Left kidney (tissue), 8 donors: ENCODE measurements at places on chromosomes 12 and 14. TPM values are rescaled to one million over a fixed set of nuclear protein-coding genes. Genes with fewer than 3 reads are reported as not detected.

PA2G4 gene
- polyA plus RNA-seq = 164 TPM

RAPGEF3 gene
- 61.2 TPM for polyA plus RNA-seq

RERG gene
- 34.5 TPM for polyA plus RNA-seq

KRT6A gene
- not detected for polyA plus RNA-seq

ZC3H10 gene
- 5.8 TPM for polyA plus RNA-seq

- DNase-seq = peak; percentile 45
Measured at GRCh38 chr12:46266382-46266791, 2.5 kb downstream of the SLC38A1 start.

DNA sequence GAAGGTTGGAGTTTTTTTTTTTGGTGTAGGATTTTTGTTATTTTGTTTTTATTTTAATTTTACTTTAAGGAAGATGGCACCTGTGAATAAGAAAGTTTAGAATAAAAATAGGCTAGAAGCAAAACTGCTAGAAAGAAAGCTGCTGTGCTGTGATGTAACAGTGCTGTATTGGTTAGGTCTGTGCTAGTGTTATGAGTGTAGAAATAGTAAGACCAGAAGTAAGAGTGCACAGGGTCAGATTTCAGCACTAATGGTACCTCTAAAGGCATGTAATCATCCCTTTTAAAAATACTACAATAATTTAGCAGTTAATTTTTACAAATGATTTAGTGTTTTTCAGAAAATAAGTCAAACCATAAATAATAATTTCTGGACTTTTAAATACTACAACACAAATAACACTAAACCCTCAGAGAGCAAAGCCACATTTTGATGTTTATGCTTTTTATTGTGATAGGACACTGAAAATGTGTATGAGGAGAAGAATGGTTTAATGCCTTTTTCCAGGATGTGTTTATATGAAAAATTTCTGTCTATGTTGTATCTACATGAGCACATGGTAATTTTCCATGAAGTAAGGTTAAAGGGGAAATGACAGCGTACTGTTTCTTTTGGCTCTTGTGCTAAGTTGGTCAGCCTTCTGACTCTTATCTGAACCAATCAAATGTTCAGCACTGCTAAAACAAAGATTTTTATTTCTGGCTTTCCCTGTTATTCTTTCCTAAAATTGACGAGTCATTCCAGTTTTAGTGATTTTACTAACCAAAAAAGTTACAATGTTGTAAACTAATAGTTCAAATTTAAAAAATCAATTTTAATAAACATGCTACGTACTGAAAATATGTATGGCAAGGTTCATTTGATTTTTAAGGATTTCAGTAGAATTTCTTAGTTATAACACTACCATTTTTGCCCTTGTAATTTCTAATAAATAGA lies 96.1 kb downstream of the PPHLN1 start:
- peak; percentile 46 for DNase-seq

DNA sequence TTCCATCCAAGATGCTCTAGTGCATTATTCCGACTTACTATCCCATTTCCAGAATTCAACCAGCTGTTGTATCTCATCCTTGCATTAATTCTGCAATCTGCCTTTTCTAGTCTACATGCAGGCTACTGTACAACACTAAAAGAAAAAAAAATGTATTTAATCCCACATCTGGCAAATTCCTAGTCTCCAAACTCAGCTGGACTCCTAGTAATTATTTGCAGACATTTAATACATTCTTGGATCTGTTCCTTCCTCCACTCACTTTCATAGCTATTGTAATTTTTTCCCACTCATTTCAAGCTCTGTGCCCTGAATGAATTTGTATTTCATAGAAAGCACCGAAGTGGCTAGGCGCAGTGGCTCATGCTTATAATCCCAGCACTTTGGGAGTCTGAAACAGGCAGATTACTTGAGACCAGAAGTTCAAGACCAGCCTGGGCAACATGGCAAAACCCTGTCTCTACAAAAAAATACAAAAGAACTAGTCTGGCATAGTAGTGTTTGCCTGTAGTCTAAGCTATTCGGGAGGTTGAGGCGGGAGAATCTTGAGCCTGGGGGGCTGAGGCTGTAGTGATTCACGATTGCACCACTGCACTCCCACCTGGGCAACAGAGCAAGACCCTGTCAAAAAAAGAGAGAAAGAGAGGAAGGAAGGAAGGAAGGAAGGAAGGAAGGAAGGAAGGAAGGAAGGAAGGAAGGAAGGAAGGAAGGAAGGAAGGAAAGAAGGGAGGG lies 39.5 kb upstream of the YAF2 start:
- no peak for DNase-seq

DNA sequence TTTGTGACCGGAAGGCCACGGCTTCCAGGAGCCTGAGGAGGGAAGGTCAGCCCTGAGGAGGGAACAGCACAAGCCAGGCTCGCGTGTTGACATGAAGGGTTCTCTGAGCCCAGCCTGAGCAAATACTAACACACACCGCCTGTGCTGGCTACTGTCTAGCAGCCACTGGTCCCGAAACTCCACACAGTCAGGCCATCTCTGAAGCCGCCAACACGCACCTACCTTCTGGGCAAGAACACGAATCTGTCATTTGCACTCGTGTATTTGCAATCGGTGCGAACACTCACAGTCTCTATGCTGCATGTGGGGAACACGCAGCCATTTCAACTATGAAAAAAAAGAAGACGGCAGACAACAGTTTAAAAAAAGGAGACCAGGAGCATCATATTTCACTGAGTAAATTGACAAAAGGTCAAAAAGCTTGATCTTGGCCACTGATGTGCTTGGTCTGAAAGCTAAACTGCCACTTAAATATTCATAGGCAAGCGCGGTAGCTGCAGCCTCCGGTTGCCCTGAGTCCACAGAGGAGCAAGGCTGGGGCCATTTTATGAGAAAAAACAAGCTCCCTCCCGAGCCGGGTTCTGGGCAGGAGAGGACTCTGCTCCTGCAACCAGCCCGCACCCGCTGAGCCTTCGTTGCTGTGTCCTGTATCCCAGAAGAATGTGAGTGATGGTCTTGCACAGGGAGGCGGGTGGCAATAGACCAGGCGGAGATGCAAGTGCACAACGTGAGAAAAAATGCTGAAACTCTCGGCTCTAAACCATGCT lies 57.8 kb downstream of the RIMBP2 start:
- DNase-seq = no peak

DNA sequence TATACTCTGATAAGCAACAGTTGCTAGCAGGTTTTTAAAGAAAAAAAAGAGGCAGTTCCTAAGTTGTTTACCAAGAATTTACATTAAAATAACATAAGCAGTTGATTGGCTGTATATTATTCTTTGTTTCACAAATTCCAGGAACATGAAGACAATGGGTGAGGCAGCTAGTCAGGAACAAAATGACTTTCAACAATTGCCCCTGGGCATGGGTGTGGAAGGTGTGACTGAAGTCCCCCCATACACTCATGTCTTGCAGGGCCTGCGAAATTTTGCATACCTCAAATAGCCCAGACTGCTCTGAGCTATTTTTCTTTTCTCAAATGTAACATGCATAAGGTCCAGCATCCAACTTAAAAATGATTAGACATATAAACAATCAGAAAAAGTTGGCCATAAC lies 267.2 kb upstream of the DIO3 start:
- DNase-seq = no peak

GRCh38 chr12:102653406-102653805 lies 173.0 kb upstream of the IGF1 start:
- DNase-seq = no peak

DNA sequence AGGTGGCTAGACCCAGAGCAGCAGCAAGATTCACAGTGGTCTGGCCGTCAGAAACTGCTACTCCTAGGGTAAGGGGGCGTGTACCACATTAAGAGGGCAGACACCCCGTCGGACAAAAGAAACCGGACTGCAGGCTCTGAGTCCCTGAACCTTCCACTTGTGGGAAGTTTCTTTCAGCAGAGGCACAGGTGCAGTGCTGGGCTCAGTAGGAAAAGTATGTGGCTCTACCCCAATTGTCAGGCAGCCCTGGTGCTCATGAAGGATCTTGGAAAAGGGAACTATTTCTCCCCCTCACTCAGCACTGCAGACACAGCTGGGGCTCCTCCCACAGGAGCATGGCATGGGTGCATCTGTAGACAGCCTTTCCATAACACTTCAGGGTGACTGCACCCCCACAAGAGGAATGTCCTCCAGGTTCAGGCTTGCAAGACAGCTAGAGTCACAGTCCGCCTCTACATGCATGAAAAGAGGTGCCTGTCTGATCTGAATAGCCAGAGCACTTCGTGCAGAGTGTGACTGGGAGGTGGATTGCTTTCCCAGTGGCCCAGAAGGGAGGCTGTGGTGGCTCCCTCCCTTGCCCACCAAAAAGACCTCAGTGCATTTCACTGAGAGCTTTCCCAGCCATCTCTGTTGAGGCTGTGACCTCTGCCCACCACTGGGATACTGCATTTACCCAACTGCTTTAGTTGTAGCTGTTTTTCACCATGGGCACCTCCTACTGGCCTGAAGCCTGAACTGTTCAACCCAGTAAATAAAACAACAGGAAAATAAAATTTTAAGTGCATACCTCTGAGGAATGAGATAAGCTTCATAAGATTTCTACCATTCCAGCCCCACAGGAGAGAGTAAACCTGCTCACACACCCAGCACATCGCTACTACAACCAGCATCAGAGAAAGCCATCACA lies 14.2 kb downstream of the CEP128 start:
- no peak for DNase-seq

DNA sequence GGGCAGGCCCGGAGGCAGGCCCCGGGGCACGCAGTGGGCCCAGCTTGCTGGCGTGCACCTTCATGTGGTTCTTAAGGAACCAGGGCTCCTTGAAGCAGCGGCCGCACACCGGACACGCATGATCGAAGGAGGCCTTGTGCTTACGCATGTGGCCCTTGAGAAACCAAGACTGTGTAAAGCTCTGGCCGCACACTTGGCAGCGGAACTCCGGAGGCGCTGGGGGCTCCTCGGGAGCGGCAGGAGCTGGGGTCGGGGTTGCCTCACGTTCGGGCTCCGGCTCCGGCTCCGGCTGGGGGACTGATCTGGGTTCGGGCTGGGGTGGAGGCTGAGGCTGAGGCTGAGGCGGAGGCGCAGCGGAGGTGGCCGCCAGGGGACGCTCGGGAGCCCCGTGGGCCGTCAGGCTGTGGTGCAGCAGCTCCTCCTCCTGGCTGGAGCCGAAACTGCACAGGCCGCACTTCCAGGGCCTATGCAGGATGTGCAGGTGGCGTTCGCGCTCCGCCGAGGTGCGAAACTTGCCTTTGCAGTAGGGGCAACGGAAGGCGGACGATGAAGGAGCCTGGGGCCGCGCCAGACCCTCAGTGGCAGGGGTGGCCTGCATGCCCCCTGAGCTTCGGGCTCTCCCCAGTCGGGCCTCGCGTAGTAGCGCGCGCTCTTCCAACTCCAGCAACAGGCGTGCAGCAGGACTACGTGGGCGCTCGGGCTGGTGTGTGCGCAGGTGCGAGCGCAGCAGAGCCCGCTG lies 6.0 kb downstream of the ZNF219 start:
- DNase-seq = peak; percentile 64
